CD4-positive, alpha-beta T cell (primary cell): ENCODE measurements at places on chromosomes 6 and 20.
A peak's percentile ranks its signal among the peaks of the same experiment; 100 is the strongest.

DNA sequence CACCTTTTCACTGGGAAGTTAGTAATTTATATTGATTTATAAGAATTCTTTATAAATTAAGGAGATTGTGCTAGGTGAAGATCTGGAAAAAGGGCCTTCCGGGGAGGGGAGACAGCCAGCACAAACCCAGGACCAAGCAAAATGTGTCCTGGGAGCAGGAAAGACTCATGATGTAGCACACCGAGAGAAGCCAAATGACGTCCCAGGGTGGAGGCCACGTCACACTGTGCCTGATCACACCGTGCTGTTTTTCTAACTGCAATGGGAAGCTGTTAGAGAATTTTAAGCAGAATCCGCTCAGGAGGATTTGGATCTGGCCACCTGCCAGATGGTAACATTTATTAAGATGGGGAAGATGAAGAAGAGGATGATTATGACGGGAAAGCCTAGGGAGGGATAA, 72.7 kb upstream of the AKAP12 start:
- no peak for DNase-seq
- no peak overlapping the region for H3K4me3 ChIP-seq
- H3K4me1 ChIP-seq, result no peaks in the 10 kb centered on the region
- H3K36me3 ChIP-seq, result no peaks in the 10 kb centered on the region

DNA sequence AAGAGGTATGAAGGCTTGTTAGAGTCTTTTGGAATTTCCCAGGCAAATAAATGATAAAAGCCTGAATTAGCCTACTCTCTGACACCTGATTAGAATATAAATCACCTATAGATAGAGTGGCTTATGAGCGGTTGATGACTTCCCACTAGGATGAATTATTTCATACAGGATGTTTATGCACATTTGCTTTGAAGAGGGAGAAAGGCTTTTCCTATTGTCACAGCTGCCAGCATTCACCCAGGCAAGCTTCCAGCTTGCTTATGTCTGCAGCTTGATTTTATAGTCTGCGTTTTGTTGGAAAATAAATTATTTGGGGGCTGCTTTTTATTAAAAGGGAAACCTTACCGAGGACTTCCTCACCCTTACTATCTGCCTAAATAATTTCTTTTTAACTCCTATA, 51.3 kb upstream of the EIF2S2 start:
- H3K4me3 ChIP-seq, result no peak overlapping the region
- no peaks in the 10 kb centered on the region for H3K36me3 ChIP-seq
- DNase-seq, result no peak

- H3K4me1 ChIP-seq, result peaks cover 47% of the 10 kb centered on the region
- no peaks in the 10 kb centered on the region for H3K27me3 ChIP-seq
- H3K27ac ChIP-seq, result peak overlapping the region; percentile 26
- no peak overlapping the region for H3K4me3 ChIP-seq
Observed at GRCh38 chr6:16651871-16652270, 109.4 kb downstream of the ATXN1 start.

GRCh38 chr20:63101781-63102720, 95.3 kb upstream of the BHLHE23 start:
- peak overlapping the region; percentile 85 for H3K27ac ChIP-seq
- peak overlapping the region; percentile 80 for H3K4me3 ChIP-seq
- peak; percentile 70 for DNase-seq
- H3K36me3 ChIP-seq, result no peaks in the 10 kb centered on the region

DNA sequence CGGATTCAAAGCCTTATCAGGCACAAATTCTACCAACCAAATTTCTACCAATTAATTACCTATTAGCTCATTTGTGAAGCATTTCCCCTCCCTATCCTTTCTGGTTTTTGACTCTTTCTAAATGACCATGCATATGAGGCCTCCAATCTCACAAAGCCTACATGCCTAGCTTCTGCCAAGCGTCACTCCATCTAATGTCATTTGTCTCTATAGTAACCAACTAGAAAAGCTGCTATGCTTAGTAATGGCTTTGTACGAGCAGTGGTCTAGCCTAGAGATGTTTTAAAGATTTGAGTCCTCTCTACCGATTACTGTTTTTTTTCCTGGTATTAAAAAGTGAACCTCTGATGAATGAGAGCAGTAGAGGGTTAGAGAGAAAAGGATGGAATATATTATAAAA, 4.8 kb upstream of the ASF1A start:
- DNase-seq, result no peak
- H3K27me3 ChIP-seq, result no peaks in the 10 kb centered on the region
- peaks cover 29% of the 10 kb centered on the region for H3K4me1 ChIP-seq
- H3K36me3 ChIP-seq, result no peaks in the 10 kb centered on the region
- H3K4me3 ChIP-seq, result no peak overlapping the region
- H3K27ac ChIP-seq, result peak overlapping the region; percentile 15

DNA sequence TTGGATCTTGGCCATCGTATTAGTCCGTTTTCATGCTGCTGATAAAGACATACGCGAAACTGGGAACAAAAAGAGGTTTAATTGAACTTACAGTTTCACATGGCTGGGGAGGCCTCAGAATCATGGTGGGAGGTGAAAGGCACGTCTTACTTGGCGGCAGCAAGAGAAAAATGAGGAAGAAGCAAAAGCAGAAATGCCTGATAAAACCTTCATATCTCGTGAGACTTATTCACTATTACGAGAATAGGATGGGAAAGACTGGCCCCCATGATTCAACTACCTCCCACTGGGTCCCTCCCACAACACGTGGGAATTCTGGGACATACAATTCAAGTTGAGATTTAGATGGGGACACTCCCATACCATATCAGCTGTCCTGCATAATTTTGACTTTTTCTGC, 20.1 kb upstream of the REPS1 start:
- H3K36me3 ChIP-seq, result no peaks in the 10 kb centered on the region
- H3K4me1 ChIP-seq, result no peaks in the 10 kb centered on the region
- H3K27ac ChIP-seq, result no peak overlapping the region
- no peak overlapping the region for H3K4me3 ChIP-seq
- H3K27me3 ChIP-seq, result no peaks in the 10 kb centered on the region

GRCh38 chr6:38193481-38194281, 374.2 kb downstream of the ZFAND3 start:
- H3K27me3 ChIP-seq, result no peaks in the 10 kb centered on the region
- H3K27ac ChIP-seq, result no peak overlapping the region

DNA sequence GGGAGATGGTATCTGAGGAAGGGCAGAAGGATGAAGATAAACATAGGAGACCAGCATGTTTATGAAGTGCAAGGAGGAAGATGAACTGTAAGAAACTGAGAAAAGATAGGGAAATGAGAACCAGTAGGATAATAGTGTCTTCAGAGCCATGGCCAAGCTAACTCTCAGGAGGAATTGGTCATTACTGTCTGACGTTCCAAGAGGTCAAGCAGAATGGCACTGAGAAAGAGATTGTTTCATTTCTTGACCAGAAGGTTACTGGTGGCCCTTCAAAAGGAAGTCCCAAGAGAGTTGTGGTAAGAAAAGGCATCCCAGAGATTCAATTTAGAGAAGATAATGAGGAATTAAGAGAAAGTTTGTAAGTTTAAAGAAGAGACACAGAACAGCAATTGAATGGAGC, 47.5 kb downstream of the EYA4 start:
- H3K4me1 ChIP-seq, result no peaks in the 10 kb centered on the region
- H3K36me3 ChIP-seq, result no peaks in the 10 kb centered on the region
- no peak overlapping the region for H3K27ac ChIP-seq
- H3K4me3 ChIP-seq, result no peak overlapping the region

DNA sequence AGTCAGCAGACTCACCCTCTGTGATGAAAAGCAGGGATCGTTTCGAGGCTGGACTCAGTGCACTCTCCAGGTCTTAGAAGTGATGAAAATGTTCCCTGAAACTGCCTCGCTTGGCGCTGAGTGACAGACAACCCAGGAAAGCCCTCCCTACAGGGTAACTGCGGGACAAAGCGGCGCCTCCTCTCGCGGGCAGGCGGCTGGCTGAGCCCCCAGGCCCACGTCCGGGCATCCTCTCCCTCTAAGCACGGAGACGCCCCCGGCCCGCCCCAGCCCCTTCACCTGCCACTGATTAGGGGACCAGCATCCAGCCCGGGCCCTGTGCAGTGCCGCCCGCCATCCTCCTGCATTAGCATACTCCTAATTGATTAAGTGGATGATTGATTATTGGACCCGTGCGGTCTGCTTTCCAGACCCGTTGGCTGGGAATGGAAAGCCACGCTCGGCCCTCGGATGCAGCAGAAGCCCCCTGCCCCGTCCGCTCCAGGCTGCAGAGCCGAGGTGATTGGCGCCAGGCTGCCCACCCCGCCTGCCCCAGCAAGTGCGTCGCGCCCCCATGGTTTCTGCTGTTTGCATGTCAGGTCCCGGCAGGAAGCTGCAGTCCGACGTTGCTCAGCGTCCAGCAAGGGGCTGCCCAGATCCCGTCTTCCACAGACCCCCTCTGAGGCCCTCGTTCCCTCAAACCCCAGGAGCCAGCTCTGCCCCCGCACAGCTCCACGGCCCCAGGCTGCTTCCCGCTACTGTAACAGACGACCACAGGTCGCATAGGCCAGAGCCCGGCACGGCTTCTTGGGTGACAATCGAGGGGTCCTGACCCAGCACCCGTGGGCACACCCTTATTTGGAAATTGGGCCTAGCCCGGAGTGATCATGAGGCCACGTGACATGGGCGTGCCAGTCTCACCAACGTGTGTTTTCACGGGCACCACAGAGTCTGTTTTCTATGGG, 131.6 kb downstream of the DLL1 start:
- peaks cover 7% of the 10 kb centered on the region for H3K4me1 ChIP-seq
- H3K27me3 ChIP-seq, result no peaks in the 10 kb centered on the region
- H3K4me3 ChIP-seq, result no peak overlapping the region
- no peaks in the 10 kb centered on the region for H3K36me3 ChIP-seq

DNA sequence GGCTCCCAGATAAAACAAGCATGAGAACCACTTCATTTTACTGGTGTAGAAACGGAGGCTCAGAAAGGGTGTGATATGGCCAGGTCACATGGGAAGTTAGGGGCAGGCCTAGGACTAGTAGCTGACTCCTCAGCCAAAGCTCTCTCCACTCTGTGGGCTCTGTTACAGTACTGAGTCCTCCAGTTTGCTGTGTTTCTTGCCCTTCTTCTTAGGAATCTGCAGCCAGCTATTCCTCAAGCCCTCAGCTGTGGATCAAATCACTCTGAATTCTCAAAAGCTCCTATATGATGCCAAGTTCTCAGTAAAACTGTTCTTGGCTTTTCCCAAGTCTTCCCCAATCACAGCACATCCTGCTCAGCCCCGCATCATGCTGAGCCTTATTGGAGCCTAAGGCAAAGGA, 42.5 kb upstream of the ADGRF1 start:
- no peak overlapping the region for H3K4me3 ChIP-seq
- no peaks in the 10 kb centered on the region for H3K27me3 ChIP-seq
- no peaks in the 10 kb centered on the region for H3K36me3 ChIP-seq
- no peak for DNase-seq

- DNase-seq, result no peak
- H3K4me1 ChIP-seq, result peaks cover 17% of the 10 kb centered on the region
- no peak overlapping the region for H3K27ac ChIP-seq
- H3K27me3 ChIP-seq, result no peaks in the 10 kb centered on the region
Observed at GRCh38 chr6:26121141-26122004, 34.1 kb downstream of the HFE start.

- peaks cover 94% of the 10 kb centered on the region for H3K36me3 ChIP-seq
- H3K27me3 ChIP-seq, result no peaks in the 10 kb centered on the region
- H3K4me3 ChIP-seq, result no peak overlapping the region
- H3K4me1 ChIP-seq, result peaks cover 22% of the 10 kb centered on the region
- peak; percentile 25 for DNase-seq
- H3K27ac ChIP-seq, result no peak overlapping the region
Observed at GRCh38 chr20:45946149-45946970, 11.9 kb downstream of the PCIF1 start.

- no peaks in the 10 kb centered on the region for H3K36me3 ChIP-seq
- no peaks in the 10 kb centered on the region for H3K27me3 ChIP-seq
- no peak overlapping the region for H3K4me3 ChIP-seq
- no peak overlapping the region for H3K27ac ChIP-seq
- H3K4me1 ChIP-seq, result peaks cover 41% of the 10 kb centered on the region
Observed at GRCh38 chr20:49594143-49594930, 26.4 kb upstream of the PTGIS start.

- peaks cover 90% of the 10 kb centered on the region for H3K36me3 ChIP-seq
- no peak overlapping the region for H3K27ac ChIP-seq
- DNase-seq, result no peak
- H3K27me3 ChIP-seq, result no peaks in the 10 kb centered on the region
- no peak overlapping the region for H3K4me3 ChIP-seq
- H3K4me1 ChIP-seq, result peaks cover 3% of the 10 kb centered on the region
Observed at GRCh38 chr6:43359381-43359780, 10.1 kb downstream of the ZNF318 start.

GRCh38 chr20:46630306-46630705, 21.0 kb downstream of the SLC13A3 start:
- no peak for DNase-seq
- H3K27me3 ChIP-seq, result peaks cover 7% of the 10 kb centered on the region
- no peaks in the 10 kb centered on the region for H3K4me1 ChIP-seq
- no peak overlapping the region for H3K27ac ChIP-seq
- no peaks in the 10 kb centered on the region for H3K36me3 ChIP-seq
- no peak overlapping the region for H3K4me3 ChIP-seq

DNA sequence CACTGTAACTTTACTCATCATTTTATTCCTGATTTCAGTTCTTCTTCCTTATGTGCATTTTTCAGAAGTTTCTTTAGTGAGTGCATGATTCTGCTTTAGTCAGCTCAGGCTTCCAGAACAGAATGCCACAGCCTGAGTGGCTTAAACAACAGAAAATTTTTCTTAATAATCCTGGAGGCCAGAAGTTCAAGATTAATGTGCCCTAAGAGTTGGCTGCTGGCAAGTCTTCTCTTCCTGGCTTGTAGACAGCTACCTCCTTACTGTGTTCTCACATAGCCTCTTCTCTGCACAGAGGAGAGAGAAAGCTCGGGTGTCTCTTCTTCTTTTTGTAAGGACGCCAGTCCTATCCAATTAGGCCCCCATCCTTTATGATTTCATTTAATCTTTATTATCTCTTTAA, 443.1 kb upstream of the RGS17 start:
- DNase-seq, result no peak
- no peak overlapping the region for H3K4me3 ChIP-seq
- H3K27me3 ChIP-seq, result no peaks in the 10 kb centered on the region
- H3K4me1 ChIP-seq, result no peaks in the 10 kb centered on the region
- H3K27ac ChIP-seq, result no peak overlapping the region
- no peaks in the 10 kb centered on the region for H3K36me3 ChIP-seq

- DNase-seq, result no peak
- H3K36me3 ChIP-seq, result no peaks in the 10 kb centered on the region
- no peaks in the 10 kb centered on the region for H3K27me3 ChIP-seq
- peaks cover 35% of the 10 kb centered on the region for H3K4me1 ChIP-seq
- H3K27ac ChIP-seq, result no peak overlapping the region
- no peak overlapping the region for H3K4me3 ChIP-seq
Observed at GRCh38 chr6:30837870-30838269, 46.4 kb upstream of the DDR1 start.

GRCh38 chr20:50186151-50186885, 4.3 kb upstream of the CEBPB start:
- H3K27ac ChIP-seq, result no peak overlapping the region
- H3K4me1 ChIP-seq, result peaks cover 14% of the 10 kb centered on the region
- peak; percentile 83 for DNase-seq

GRCh38 chr6:50585441-50586330, 127.6 kb upstream of the TFAP2D start:
- no peak overlapping the region for H3K27ac ChIP-seq
- no peak overlapping the region for H3K4me3 ChIP-seq
- H3K4me1 ChIP-seq, result no peaks in the 10 kb centered on the region
- H3K27me3 ChIP-seq, result no peaks in the 10 kb centered on the region
- no peak for DNase-seq
- no peaks in the 10 kb centered on the region for H3K36me3 ChIP-seq
